ENCODE measurements at places on chromosomes 1 and 21.

GRCh38 chr21:39020751-39021477 is 162.3 kb downstream of the PSMG1 start:
- DNase-seq, result no peak

DNA sequence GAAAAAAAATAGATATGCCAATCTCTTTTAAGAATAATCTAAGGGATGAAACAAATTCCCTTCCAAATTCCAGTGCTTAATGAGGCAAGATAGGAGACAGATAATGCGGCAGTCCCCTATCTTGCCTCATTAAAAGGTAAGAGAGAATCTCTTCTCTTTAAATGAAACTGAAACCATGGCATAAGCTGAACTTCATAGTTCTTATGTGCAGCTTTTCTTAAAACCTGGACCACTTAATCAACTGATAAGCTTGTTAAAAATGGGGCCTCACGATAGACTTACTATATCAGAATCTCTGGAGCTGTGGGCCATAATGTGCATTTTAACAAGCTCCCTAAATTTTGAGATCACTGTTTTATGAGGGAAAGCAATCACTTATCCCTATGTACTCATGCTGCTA is 79.2 kb downstream of the NIBAN1 start:
- no peak for DNase-seq

- DNase-seq, result no peak
These were observed 148.8 kb upstream of the CAMK1G start for GRCh38 chr1:209434631-209435217.

DNA sequence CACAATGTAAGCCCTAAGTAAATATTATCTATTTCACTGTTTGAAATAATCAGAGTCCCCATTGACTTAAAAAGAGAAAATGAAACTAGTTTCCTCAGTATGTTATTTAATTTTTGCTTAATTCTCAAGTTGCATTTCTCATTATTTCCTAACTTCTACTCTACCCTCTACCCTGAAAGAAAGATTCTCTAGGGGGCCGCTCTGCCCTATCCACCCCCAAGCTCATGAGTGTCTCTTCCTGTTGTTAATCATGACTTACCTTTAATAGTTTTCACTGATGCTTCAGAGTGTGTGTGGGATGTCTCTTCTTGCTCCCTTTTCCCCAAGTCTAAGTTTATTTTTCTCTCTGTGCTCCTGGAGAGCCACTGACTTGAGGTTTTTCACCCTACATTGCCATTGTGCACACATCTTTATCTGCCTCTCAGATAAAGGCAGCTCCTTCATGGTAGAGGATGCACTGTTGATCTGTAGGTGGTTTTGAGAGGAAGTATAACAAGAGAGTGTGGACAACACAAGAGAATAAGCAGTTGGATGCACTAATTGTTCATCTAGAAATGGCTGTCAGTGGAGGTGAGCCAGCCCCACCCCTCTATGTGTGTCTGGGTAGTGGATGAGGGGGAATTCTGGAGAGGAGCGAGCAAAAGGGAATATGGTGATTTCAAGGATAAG is 261.7 kb downstream of the CHRM3 start:
- DNase-seq, result no peak

GRCh38 chr21:33587792-33588484 is 546 bp downstream of the DONSON start:
- no peak for DNase-seq

- DNase-seq, result no peak
These were observed 4.1 kb downstream of the L1TD1 start for GRCh38 chr1:62198781-62199125.

DNA sequence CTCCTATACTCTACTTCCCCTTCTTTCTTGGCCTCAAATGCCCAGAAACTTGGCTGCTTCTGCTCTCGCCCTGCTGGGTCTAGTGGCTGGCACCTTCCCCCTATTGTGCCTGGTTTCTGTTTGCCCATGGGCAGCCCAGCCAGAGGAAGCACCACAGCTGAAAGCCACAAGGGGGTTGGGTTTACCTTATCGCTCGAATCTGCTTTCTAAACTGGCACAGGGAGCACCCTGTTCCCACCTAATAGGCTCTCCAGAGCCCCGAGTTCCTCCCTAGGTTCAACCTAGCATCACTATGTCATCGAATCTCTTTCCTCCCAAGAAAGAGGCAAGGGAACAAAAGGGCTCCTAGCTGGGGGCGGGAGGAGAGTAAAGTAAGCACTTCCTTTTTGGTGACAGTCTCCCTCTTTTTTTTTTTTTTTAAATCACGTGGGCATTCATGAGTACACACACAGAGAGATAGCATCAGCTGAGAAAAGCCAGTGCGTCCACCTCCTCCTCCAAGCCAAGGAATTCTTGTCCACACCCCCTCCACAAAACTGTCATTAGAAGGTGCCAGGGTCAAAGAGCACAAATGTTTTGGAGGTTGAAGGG is 72.8 kb downstream of the PLEKHA6 start:
- DNase-seq, result no peak

DNA sequence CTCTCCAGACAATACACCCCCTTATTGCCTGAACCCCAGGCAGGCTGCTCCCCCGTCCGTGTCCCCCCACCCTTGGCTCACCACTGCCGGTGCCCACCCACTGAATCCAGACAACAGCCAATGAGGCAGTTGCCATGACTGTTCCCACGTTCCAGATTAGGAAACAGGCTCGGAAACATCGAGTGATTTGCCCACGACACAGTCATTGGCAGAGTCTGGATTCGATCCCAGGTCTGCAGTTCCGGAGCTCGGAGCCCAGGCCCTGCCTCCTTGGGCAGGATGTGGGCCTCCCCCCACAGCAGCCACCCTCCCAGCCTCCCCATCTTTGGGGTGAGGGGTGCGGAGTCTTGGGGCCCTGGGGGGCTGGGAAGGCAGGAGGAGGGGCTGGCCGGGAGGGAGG is 20.3 kb upstream of the CLSTN1 start:
- no peak for DNase-seq

DNA sequence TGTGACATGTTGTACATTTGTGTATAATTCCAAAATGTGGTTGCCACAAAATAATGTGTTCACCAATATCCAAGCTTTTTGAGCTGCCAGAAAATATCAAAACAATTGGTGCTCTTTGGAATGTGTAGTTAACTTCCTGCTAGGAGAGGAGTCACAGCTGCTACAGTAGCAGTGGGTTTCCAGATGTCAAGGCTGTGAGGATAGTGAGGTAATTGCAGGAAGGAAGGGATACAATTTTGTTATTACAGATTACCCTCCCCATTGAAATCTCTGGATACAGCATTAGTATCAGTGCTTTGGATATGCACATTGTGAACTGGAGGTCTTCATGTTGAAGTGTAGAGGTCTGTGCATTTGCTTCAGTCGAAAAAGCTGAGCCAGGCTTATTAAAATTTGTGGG is 253.2 kb downstream of the PTPRC start:
- DNase-seq, result no peak
